ENCODE measurements at places on chromosomes 1 and 21.
A peak's percentile ranks its signal among the peaks of the same experiment; 100 is the strongest.

GRCh38 chr1:245483247-245483646 lies 328.5 kb downstream of the KIF26B start:
- DNase-seq = no peak

GRCh38 chr1:115753830-115754229 lies 14.7 kb downstream of the CASQ2 start:
- no peak for DNase-seq

GRCh38 chr1:37434292-37435225 lies 39.8 kb upstream of the ZC3H12A start:
- DNase-seq = peak; percentile 69

DNA sequence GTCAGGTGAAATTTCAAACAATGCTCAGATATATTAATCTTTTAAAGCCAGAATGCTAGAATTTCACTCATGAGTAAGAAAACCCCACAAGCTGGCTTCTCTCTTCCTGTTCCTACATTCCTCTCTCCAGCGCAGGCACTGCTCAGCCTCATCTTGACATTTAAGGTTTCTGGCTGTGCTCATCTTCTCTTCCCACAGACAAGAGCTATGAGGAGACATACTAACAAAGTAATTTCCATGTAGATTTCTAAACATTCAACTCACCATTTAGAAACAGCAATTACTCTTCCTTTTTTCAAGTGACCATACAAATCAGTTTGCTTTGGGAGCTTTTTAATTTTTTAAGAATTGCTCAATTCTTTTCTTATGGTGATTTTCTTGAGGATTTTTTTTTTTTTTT lies 7.8 kb upstream of the LRRC8D start:
- DNase-seq = no peak

GRCh38 chr1:229152311-229152710 lies 118.6 kb upstream of the RAB4A start:
- DNase-seq = no peak

DNA sequence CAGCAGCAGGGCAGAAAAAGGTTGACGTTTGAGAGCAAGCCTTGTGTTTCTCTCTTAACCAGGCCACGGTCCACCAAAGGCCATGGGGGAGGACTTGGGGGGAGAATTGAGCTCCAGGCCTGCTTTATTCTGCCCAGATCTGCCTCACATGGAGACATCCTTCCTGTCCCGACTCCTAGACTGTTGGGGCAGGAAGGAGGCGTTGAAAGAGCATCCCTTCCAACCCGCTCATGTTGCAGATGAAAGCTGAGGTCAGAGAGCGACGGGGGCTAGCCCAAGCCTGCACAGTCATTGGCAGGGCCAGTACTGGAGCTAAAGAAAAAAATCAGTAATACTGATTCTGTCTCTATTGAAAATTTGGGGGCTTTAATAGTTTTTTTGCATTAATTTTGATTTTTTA lies 46.6 kb downstream of the MYOM3 start:
- DNase-seq = no peak

DNA sequence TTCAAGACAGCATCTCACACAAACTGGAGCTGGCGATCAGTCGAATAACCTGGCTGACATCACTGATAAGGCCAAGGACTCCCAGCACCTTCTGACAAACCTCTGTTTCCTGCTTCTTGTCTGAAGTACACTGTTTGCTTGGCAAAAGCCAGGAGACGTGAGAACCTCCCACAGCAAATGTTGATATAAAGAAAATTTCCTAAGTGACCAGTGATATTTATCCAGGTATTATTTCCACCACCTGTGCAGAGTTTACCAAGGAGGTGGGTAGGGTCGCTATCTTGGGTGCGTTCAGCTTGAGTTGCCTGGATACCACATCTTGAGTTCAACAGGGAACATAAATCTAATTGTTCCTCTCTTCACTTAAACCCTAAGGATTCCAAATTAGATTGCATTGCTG lies 72.9 kb downstream of the SETD4 start:
- DNase-seq = no peak

GRCh38 chr1:20142001-20142710 lies 3.0 kb downstream of the PLA2G2F start:
- no peak for DNase-seq

- no peak for DNase-seq
Observed at GRCh38 chr1:21841852-21842466, 29.9 kb downstream of the LDLRAD2 start.

DNA sequence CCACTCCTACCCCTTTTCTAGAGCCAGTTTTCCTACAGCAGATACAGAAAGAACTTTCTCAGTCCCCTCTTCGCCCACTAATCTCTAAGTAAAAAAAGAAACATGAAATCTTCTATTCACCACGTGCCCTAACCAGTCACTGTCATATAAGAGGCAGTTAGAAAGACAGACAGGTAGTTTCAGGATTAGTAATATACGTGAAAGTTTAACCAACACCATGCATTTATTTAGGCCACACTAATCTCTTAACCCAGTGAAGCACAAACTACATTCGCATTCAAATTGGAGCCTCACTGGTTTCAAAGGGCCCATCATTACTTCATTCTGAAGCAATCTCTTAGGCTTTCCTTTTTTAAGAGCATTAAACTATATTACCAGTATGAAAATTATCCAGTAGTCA lies 10.1 kb downstream of the GPATCH2 start:
- no peak for DNase-seq

- no peak for DNase-seq
Observed at GRCh38 chr21:37686991-37687810, 229.1 kb downstream of the KCNJ6 start.

DNA sequence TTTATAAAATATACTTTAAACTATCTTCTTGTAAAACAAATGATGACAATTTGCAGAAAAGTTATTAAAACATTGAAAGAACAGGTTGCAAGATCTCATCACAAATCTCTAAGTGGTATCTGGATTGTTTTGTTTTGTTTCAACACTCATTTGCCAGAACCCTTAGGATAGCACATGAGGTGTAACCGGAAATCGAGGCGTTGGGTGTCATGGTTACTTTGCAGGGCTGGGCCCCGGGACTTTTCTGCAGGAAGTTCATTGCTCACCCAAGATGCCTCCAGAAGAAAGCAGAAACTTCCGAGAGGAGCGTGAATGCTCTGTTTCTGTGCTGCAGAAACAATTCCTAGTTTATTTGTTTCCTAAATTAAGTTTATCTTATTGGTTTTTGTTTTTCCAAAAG lies 2.5 kb downstream of the DISC1 start:
- no peak for DNase-seq

- no peak for DNase-seq
Observed at GRCh38 chr1:235098991-235099390, 29.6 kb downstream of the TOMM20 start.

DNA sequence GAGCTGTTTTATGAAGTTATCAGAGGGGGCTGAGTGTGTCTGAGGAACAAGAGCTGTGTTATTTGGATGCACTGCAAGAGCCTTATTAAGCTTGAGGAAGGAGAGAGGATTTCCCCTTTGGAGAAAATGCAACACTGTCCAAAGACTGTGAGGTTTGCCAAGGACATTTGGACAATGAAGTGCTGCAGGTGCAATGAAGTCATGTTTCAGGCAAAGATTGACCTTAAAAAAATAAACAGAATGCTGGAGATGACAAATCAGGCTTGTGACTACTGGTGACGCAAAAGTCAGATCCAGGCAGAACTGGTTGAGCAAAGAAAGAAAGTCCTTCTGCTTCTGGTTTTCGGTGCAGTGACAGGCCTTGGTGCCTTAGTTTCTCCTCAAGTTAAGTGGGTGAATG lies 125.2 kb upstream of the KIAA0040 start:
- DNase-seq = no peak

GRCh38 chr1:230910755-230911117 lies 42.4 kb upstream of the C1orf198 start:
- no peak for DNase-seq

DNA sequence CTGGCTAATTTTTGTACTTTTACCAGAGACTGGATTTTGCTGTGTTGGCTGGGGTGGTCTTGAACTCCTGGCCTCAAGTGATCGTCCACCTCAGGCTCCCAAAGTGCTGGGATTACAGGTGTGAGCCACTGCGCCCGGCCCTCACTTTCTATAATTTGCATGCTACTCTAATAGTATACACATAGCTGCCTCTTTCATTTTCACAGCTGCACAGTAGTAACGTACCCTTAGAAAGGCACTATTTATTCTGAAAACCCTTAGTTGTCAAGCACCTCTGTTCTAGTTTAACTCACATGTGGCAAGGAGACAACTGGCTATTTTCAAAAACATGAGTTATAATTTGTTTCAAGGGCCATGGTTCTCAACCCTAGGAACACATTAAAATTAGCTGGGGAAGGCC lies 17.2 kb downstream of the TPM3 start:
- no peak for DNase-seq

DNA sequence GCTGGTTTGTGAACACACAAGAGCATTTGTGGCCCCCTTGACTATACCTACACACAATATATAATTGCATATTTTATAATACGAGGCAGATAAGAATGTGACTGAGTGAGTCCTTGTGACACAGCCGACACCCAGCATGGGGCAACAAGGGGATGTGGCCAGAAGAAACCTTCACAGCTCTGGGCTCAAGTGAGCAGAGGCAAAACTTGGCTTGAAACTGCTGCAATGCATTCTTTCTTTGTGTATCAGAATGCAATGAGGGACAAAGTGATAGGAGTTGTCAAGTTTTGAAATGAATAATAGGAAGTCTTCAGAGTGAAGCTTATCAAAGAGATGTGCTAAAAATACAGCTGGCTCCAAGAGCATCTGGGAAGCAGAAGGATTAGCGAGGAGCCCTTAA lies 124.0 kb upstream of the C8B start:
- no peak for DNase-seq

GRCh38 chr1:69657971-69658370 lies 90.2 kb downstream of the LRRC7 start:
- no peak for DNase-seq

- no peak for DNase-seq
Observed at GRCh38 chr1:209825591-209826434, 2.0 kb upstream of the UTP25 start.

DNA sequence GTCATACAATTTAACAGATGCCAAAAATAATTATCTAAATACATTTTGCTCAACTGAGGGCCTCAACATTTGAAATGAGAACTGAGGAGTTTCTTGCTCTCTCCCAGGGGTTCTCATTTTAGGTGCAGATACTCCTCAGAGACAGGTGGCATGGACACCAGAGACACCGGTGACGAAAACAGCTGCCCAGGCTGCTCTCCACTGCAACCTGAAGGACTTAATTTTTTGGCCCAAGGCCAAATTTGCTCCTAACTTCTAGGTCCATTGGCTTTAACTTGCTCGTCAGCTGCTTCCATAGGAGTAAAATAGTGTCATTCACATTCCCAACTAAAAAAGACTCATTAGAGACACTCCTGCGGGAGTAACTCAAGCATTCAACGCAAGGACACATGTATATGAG lies 87.0 kb downstream of the NRIP1 start:
- no peak for DNase-seq

DNA sequence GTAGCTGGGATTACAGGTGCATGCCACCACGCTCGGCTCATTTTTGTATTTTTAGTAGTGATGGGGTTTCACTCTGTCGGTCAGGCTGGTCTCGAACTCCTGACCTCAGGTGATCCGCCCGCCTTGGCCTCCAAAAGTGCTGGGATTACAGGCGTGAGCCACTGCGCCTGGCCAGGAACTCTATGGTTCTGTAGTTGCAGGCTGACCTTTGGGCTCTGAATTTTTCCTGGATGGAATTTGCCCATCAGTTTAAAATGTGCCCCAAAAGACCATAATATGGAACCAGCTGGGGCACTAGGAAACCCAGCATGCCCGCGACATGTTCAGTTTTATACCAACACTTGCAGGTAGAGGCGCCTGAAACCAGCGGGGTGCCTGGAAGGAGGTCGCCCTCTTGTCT lies 1.6 kb upstream of the SCNN1D start:
- no peak for DNase-seq

- DNase-seq = no peak
Observed at GRCh38 chr1:8680664-8681650, 136.5 kb downstream of the RERE start.

GRCh38 chr1:29670752-29671151 lies 434.4 kb downstream of the PTPRU start:
- no peak for DNase-seq

DNA sequence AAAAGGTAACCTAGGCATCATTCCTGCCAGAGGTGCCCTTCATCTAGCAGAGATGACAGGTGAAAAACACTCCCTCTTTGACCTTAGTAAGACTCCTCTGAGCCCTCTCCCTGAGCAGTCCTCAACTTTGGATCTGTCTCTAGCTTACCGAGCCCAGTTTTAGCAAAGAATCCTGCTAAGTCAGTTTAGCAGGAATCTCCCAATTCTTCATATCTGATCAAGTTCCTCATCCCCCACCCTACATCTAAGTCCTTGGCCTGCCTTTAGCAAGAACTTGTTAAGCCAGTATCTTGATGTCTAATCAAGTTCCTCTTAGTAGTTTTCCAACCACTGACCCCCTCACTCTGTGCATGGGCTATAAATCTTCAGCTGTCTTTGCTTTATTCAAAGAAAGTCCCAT lies 235.6 kb downstream of the OMA1 start:
- DNase-seq = no peak

DNA sequence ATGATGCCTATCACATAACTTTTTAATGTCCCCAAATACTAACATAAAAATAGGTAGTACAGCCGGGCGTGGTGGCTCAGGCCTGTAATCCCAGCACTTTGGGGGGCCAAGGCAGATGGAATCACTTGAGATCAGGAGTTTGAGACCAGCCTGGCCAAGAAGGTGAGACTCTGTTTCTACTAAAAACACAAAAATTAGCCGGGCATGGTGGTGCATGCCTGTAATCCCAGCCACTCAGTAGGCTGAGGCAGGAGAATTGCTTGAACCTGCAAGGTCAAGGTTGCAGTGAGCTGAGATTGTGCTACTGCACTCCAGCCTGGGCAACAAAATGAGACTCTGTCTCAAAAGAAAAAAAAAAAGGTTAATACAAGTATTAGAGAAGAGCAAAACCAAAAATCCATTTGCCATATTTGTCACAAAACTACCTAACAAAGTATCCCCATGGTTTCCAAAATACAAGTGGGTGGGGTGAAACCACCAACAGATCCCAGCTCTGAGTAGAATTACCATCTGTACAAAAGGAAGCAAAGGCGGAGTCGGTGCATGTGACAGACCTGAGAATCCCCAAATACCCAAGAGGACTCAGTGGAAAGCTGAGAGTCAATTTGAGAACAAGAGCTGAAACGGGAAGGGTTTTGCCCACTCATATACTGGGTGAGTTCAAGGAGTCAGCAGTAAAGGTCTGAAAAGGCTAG lies 113.2 kb downstream of the TOMM20 start:
- no peak for DNase-seq

DNA sequence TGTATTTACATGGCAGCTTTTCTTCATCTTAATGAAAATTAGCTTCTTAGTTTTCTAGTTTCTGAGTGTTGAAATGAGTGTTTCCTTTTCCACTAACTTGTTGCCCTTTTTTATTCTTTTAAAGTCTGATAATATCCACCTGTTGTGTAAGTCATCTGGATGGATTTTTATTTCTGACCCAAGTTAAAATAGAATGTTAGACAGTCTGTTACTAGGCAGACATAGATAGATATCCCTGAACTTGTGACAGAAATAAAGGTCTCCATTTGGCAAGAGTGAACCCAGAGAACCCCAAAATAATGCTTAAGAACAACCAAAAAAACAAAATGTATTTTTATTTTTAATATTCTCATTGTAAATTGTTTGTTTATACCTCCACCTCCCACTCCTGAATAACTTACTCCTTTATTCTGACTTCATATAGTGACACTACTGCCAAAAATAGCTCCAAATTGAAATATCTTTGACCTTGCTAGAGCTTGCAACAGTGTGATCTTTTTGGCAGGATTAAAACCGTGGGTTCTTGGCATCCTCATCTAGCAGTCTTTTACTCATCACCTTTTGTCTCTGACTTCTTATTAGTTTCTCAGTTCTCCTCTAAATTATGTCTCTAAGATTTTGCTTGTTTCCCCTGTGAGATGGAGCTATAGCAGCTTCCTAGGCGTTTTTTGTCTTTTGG lies 26.9 kb upstream of the SH3D21 start:
- DNase-seq = no peak

- no peak for DNase-seq
Observed at GRCh38 chr1:107637101-107637500, 327.9 kb downstream of the VAV3 start.

Measured in activated CD4-positive, alpha-beta T cell treated with anti-CD3 and anti-CD28 coated beads, Interleukin-2, amount 50 U/mL, for 1 hour (primary cell).